ENCODE measurements at places on chromosomes 11 and 22. TPM values are rescaled to one million over a fixed set of nuclear protein-coding genes. Genes with fewer than 3 reads are reported as not detected.
A peak's percentile ranks its signal among the peaks of the same experiment; 100 is the strongest.

DNA sequence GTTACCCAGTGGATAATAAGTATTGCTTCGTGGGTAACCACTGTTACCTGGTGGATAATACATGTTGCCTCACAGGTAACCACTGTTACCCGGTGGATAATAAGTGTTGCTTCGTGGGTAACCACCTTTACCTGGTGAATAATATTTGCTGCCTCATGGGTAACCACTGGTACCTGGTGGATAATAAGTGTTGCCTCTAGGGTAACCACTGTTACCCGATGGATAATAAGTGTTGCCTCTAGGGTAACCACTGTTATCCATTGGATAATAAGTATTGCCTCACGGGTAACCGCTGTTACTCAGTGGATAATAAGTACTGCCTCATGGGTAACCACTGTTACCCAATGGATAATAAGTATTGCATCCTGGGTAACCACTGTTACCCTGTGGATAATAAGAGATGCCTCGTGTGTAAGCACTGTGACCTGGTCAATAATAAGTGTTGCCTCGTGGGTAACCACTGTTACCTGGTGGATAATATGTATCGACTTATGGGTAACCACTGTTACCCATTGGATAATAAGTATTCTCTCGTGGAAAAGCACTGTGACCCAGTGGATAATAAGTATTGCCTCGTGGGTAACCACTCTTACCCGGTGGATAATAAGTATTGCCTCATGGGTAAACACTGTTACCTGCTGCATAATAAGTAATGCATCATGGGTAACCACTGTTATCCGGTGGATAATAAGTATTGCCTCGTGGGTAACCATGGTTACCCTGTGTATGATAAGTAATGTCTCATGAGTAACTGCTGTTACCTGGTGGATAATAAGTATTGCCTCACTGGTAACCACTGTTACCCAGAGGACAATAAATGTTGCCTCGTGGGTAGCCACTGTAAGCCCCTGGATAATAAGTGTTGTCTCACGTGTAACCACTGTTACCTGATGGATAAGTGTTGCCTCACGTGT is 20.1 kb upstream of the NXPE4 start:
- DNase-seq = no peak
- H3K27me3 ChIP-seq = no peaks in the 10 kb centered on the region
- H3K4me1 ChIP-seq = no peaks in the 10 kb centered on the region

DNA sequence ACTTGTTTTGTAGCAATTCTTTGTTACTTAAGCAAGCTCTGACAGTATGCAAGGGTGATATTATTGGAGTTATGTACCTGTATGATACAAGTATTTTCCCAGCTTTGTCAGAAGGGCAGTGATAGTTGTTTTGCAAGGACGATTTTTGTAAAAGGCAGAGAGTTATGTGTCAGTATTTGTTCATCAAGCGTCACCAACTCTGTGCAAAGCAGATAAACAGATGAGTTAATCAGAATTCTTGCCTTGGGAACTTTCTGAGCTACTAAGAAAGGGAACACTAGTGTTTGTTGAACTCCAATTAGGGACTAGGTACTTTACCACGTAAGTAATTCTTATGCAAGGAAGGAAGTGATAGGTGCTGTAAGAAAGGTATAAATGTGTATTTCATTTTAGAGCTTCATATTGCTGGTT is 1.4 kb downstream of the USP47 start:
- H3K36me3 ChIP-seq = no peaks in the 10 kb centered on the region
- no peaks in the 10 kb centered on the region for H3K27me3 ChIP-seq
- peak overlapping the region; percentile 81 for H3K4me3 ChIP-seq
- peaks cover 22% of the 10 kb centered on the region for H3K4me1 ChIP-seq
- peak overlapping the region; percentile 95 for H3K27ac ChIP-seq

DNA sequence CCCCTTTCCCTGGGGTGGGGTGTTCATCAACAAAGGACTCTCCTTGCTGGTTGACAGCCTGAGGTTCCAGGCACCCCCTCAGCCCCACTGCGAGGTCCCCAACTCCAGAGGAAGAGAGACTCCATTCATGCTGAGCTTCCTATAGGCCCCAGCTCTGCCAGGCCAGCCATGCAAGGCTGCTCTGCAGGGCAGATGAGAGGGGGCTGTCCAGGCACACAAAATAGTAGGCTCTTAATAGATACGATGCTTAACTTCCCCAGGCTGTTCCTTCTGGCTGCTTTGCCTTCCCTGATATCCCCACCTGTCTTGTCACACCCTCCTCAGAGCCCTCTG is 45.0 kb upstream of the CRYBB3 start:
- no peaks in the 10 kb centered on the region for H3K36me3 ChIP-seq
- H3K4me3 ChIP-seq = no peak overlapping the region
- H3K27me3 ChIP-seq = no peaks in the 10 kb centered on the region
- no peak overlapping the region for H3K27ac ChIP-seq

DNA sequence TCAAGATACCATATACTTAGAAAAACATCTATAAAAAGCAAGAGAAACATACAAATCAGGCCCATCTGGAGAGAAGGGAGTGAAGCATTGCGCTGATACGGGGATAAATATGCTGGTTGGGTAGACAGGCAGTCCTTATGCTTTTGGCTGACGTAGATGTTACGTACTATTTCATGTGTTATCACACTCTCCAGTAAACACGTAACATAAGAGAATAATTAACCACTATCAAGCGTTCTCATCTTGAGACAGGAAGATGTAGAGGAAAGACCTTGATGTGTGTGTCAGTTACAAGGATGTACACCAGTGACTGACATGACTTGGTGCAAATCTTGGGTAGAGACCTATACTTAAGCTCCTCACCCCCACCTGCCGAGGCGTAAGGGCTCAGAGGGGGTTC is 86.7 kb upstream of the PRODH start:
- H3K4me1 ChIP-seq = no peaks in the 10 kb centered on the region
- no peak overlapping the region for H3K27ac ChIP-seq
- H3K36me3 ChIP-seq = no peaks in the 10 kb centered on the region
- H3K27me3 ChIP-seq = no peaks in the 10 kb centered on the region
- no peak for DNase-seq

Gene PNPLA3
- 12.1 TPM for total RNA-seq

Gene OR51D1
- total RNA-seq = not detected

Gene P4HA3
- total RNA-seq = 15.0 TPM

DNA sequence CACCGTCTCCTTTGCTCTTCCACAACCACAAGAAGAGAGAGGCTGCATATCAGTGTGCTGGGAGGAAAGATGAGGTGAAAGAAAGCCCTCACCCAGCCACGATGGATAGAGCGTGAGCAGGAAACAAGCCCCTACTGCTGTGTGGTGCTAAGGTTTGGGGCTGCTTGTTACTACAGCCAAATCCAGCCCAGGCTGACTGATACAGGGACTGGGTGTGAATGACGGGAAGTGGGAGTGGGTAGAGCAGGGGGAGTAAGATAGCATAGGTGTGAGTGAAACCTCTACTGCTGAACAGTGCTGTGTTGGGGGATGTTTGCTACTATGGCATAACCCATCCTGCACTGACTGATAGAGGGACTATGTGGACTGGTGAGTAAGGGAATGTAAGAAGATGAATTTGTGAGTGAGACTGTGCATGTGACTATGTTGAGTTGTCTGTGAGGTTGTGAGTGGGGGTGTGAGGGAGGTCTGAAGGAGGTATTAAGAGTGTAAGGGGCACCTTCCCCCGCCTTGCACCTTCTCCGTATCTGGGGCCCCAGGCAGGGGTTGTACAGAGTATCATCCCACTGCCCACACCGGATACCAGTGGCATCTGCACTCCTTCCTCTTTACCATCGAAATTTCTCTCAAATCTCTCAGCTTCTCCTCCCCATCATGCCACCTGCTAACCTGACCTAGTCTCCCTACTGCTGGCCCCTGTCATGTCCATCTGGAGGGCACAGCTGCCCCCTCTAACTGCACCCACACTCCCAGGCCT is 91.5 kb downstream of the MN1 start:
- H3K4me3 ChIP-seq = no peak overlapping the region
- no peaks in the 10 kb centered on the region for H3K36me3 ChIP-seq
- no peak overlapping the region for H3K27ac ChIP-seq

Gene LRRC56
- total RNA-seq = 0.90 TPM

DNA sequence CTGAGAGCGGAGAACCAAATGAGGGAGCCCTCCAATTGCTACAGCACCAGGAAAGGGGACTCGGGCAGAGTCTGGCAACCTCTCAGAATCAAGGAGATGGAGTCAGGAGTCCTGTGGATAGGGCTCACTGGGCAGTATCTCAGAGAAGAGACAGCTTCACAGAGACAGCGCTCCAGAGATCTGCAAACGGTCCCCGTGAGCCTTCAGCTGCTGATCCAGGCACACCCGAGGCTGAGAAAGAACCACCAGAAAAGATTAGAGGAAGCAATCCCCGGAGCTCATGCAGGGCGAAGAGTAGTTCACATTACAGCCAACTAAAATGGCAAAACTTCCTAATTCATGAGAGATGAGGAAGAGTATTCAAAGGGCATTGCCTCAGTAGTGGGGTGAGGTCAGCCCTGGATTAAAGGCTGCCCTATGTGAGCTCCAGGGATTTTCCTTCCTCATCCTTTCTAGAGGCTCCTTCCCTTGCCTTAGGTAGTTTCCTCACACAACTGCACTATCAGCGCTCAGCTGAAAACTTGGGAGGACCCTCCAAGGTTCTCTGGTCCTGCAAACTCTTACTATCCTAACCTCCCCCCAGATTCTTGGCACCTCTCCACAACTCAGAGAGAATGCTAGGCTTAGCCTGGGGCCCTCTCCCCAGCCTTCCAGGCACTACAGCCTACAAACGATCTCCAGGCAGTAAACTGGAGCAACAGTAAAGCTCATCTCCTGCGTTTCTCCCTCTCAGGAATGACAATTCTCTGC is 23.7 kb downstream of the SCN4B start:
- H3K4me3 ChIP-seq = no peak overlapping the region
- H3K27ac ChIP-seq = no peak overlapping the region
- DNase-seq = no peak
- H3K36me3 ChIP-seq = no peaks in the 10 kb centered on the region

DNA sequence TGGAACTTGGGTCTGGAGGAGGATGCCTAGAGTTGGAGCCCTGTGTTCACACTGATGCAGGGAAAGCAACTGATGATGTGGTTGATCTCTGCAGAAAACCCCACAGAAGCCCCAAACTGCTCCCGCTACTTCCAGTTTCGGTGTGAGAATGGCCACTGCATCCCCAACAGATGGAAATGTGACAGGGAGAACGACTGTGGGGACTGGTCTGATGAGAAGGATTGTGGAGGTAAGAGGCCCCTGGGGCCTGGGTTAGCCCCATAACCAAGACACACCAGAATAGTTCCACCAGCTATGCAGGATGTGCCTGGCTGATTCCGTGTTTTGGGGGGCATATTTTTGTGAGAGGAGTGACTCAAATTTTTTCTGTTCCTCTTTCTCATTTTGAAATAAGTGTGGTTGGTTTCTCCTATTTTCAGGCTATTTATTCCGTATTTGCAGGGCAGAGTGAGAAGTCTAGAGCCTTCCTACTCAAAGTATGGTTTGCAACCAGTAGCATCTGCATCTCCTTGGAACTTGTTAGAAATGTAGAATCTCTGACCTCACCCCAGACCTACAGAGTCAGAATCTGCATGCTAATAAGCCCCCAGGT is 137.3 kb upstream of the SORL1-AS1 start:
- H3K4me1 ChIP-seq = peaks cover 4% of the 10 kb centered on the region
- H3K36me3 ChIP-seq = no peaks in the 10 kb centered on the region
- DNase-seq = no peak
- H3K27ac ChIP-seq = no peak overlapping the region
- H3K27me3 ChIP-seq = peaks cover 14% of the 10 kb centered on the region
- no peak overlapping the region for H3K4me3 ChIP-seq

Gene DDI1
- not detected for total RNA-seq

Gene TMEM86A
- 2.6 TPM for total RNA-seq

Gene EMID1
- 0.51 TPM for total RNA-seq

Gene BTG4
- total RNA-seq = not detected

- no peaks in the 10 kb centered on the region for H3K27me3 ChIP-seq
- no peak for DNase-seq
- no peak overlapping the region for H3K27ac ChIP-seq
- no peak overlapping the region for H3K4me3 ChIP-seq
Measured at GRCh38 chr22:17229991-17230630, 10.9 kb upstream of the ADA2 start.

GRCh38 chr11:16527525-16528246 is 171.3 kb upstream of the SOX6 start:
- H3K4me1 ChIP-seq = no peaks in the 10 kb centered on the region
- H3K36me3 ChIP-seq = no peaks in the 10 kb centered on the region
- no peak overlapping the region for H3K4me3 ChIP-seq
- H3K27ac ChIP-seq = no peak overlapping the region
- no peak for DNase-seq
- H3K27me3 ChIP-seq = no peaks in the 10 kb centered on the region

DNA sequence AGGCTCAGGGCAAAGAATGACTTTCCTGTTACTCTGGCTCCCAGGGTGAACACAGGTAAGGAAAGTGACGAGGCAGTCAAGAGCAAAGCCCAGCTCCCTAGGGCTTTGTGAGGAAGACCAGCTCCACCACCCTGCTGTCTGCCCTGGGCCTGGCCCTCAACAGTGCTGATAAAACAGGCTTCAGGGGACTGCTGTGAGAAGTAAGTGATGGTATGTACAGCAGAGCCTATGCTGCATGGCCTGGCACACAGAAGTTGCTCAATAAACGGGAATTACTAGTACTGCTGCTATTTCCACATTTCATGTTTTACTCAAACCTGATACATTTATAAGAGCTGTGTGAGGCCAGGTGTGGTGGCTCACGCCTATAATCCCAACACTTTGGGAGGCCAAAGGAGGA is 50.3 kb downstream of the MICAL3 start:
- H3K27ac ChIP-seq = no peak overlapping the region
- no peak overlapping the region for H3K4me3 ChIP-seq
- H3K36me3 ChIP-seq = no peaks in the 10 kb centered on the region
- H3K27me3 ChIP-seq = no peaks in the 10 kb centered on the region
- H3K4me1 ChIP-seq = peaks cover 31% of the 10 kb centered on the region

DNA sequence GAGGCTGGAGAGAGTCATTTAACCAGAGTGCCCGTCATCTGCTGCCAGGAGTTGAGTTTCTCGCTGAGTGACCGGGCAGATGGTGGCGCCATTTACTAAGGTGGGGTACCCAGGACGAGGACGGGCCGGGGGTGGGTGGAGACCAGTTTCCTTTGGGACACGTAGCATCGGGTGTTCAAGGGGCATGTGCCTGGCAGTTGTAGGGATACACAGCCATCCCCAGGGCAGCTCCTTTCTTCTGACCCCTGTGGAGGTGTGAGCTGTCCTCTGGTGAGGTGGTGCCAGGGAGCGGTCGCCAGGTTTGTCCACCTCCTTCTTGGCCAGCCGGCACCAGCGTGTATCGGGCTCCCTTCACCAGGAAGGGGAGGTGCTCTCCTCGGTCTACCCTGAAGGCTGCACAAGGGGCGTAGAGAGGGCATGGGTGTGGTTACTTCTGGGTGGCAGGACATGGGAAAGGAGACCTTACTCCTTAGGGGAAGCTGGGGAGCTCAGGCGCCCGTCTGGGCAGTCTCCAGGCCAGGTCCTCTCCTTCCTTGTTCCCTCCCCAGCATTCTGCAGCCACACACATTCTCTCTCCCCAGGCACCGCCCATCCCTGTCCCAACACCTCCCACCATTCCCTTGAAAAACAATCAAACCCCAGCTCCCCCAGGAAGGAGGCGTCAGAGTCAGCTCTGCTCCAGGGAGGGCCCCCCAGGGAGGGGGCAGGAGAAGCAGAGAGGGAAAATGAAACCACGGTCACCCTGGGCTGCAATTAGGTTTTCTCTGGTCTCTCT is 10.3 kb upstream of the MB start:
- H3K36me3 ChIP-seq = no peaks in the 10 kb centered on the region
- no peaks in the 10 kb centered on the region for H3K27me3 ChIP-seq

Gene PKNOX2
- total RNA-seq = 0.11 TPM

Gene TIMP3
- 2.0 TPM for total RNA-seq

All from endothelial cell of umbilical vein (primary cell).